Chondrocyte (in vitro differentiated cells): ENCODE measurements at places on chromosomes 3 and 15. TPM values are rescaled to one million over a fixed set of nuclear protein-coding genes. Genes with fewer than 3 reads are reported as not detected.

- no peak for DNase-seq
These were observed 57.7 kb downstream of the CNTN4 start for GRCh38 chr3:2156244-2156847.

DNA sequence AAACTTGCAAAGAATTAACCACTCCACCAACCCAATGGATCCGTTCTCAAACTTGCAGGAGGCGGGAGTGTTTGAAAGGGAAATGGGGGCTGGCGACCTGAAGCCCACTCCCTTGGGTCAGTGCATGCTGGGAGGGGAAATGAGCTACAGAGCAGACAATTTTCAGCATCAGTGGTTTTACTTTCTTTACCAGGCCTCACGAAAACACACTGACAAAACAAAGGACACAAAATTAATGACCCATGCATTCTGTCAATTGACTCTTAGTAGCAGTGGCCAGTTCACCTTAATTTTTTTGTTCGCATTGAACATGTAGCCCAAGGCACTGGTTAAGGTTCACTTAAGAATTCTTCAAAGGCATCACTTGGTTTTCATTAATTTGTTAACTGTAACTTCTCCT, 413.5 kb downstream of the MECOM start:
- no peak for DNase-seq

- no peak for DNase-seq
These were observed 173.2 kb upstream of the PRICKLE2 start for GRCh38 chr3:64398476-64398875.

The TMEM108 gene
- total RNA-seq = 1.7 to 7.1 TPM (median 5.6 TPM) in 3 replicates

The TAGLN3 gene
- not detected in 3 replicates for total RNA-seq
